Stimulated activated CD4-positive, alpha-beta T cell treated with anti-CD3 and anti-CD28 coated beads, Interleukin-4, amount 100 ng/mL, for 1 hour (primary cell): ENCODE measurements at places on chromosomes 7 and 10.

GRCh38 chr10:93406364-93407145, 75.6 kb downstream of the MYOF start:
- DNase-seq, result no peak

DNA sequence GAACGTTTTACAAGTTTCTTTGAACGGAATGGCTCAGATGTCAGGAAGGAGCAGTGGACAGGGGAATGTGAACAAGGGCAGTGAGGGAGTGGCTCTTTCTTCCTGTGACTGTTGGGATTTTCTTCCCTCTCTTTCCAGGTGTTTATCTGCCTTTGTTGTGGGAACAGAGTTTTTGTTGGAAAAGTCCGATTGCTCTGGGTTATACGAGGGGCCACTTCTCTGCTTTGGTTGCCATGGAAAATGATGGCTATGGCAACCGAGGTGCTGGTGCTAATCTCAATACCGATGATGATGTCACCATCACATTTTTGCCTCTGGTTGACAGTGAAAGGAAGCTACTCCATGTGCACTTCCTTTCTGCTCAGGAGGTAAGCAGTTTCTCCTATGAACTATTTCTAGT, 41.4 kb downstream of the ZRANB1 start:
- DNase-seq, result no peak

GRCh38 chr7:104956753-104957450, 57.1 kb upstream of the KMT2E start:
- DNase-seq, result no peak

- no peak for DNase-seq
Observed at GRCh38 chr10:75910032-75910431, 478.6 kb downstream of the LRMDA start.

GRCh38 chr10:63343476-63343875, 122.3 kb downstream of the JMJD1C start:
- no peak for DNase-seq

- no peak for DNase-seq
Observed at GRCh38 chr7:50369143-50370026, 64.9 kb downstream of the IKZF1 start.

GRCh38 chr7:150734254-150734653, 3.0 kb upstream of the GIMAP5 start:
- DNase-seq, result no peak

- no peak for DNase-seq
Observed at GRCh38 chr7:8254215-8254614, 7.8 kb downstream of the ICA1 start.

DNA sequence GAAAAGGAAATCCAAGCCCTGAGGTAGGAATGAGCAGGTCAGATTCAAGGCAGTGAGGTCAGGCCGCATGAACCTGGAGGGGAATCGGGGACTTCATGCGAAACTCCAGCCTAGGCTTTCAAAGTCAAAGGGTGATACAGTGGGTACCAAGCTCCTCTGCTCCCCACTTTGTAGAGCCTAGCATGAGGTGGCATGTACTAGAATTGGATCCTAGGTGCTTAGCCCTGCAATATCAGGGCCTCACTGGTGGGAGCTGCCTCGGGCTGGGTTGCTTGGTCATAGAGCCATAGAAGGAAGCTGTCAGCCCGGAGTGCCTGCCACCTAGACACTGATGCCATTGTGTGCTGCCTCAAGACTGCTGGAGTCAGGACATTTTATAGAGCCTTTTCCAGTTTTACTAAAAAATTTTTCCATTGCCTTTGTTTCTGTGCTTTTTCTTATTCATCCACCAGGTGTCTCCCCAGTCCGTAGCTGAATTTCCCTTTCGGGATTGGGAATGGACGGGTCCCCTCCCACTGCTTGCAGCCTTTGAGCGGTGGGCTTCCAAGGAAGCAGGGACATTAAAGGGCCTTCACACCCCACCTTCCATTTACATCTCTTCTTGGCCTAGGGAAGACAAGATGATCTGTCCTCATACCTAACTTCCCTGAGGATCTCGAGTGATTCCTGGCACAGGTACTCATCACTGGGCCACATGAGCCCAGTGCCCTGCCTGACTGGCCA, 5.5 kb upstream of the LZTS2 start:
- DNase-seq, result no peak
